ENCODE measurements at places on chromosomes 6 and 20.
A peak's percentile ranks its signal among the peaks of the same experiment; 100 is the strongest.

DNA sequence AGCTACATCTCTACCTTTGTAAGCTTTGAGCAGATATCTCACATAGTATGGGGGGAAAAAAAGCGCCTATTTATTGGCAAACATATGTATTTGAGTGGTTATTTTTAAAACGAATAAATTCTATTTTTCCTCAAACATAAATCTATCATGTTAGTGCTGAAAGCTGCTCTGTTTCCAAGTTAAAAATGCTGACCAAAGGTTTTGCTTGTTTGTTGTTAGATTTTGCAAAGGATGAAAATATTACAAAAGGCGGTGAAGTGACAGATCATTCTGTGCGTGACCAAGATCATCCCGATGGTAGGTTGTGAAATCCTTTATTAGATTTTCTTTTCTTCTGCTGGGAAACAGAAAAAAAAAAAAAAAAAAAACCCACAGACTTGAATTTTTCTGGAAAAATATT lies 605.9 kb downstream of the KIF16B start:
- no peaks in the 10 kb centered on the region for H3K36me3 ChIP-seq
- H3K27me3 ChIP-seq: no peaks in the 10 kb centered on the region
- H3K4me3 ChIP-seq: no peak overlapping the region
- DNase-seq: no peak
- H3K27ac ChIP-seq: no peak overlapping the region

GRCh38 chr6:164097551-164098398 lies 683.3 kb downstream of the QKI start:
- no peak overlapping the region for H3K27ac ChIP-seq
- H3K4me3 ChIP-seq: no peak overlapping the region
- no peaks in the 10 kb centered on the region for H3K27me3 ChIP-seq
- H3K36me3 ChIP-seq: no peaks in the 10 kb centered on the region
- no peak for DNase-seq

DNA sequence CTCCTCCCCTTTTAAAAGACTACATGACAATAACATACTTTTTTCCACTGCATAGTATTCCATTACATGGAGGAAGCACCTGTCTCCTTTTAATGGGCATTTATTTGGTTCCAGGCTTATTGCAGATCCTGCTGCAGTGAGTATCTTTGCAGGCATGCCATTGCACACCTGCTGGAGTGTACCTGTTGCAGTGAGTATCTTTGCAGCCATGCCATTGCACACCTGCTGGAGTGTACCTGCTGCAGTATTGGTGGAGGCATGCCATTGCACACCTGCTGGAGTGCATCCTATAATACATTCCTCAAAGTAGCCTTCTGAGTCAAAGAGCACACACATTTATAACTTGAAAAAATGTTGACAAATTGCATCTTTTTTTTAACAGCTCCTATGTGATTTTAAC lies 1.6 kb downstream of the BFSP1 start:
- H3K27ac ChIP-seq: no peak overlapping the region
- H3K4me3 ChIP-seq: no peak overlapping the region
- no peak for DNase-seq
- H3K36me3 ChIP-seq: no peaks in the 10 kb centered on the region
- H3K27me3 ChIP-seq: no peaks in the 10 kb centered on the region

- H3K36me3 ChIP-seq: peaks cover 36% of the 10 kb centered on the region
- no peaks in the 10 kb centered on the region for H3K27me3 ChIP-seq
- DNase-seq: no peak
These were observed 35.2 kb upstream of the ADIG start for GRCh38 chr20:38545771-38546170.

- peaks cover 15% of the 10 kb centered on the region for H3K4me1 ChIP-seq
- no peak overlapping the region for H3K4me3 ChIP-seq
- H3K36me3 ChIP-seq: peaks cover 26% of the 10 kb centered on the region
- peak overlapping the region; percentile 87 for H3K27ac ChIP-seq
- no peaks in the 10 kb centered on the region for H3K27me3 ChIP-seq
These were observed 60.5 kb downstream of the ZMYND8 start for GRCh38 chr20:47295921-47296426.

- DNase-seq: no peak
- no peak overlapping the region for H3K4me3 ChIP-seq
- no peaks in the 10 kb centered on the region for H3K27me3 ChIP-seq
- H3K4me1 ChIP-seq: no peaks in the 10 kb centered on the region
- no peak overlapping the region for H3K27ac ChIP-seq
These were observed 105.9 kb downstream of the SASH1 start for GRCh38 chr6:148448369-148449012.

- H3K36me3 ChIP-seq: no peaks in the 10 kb centered on the region
- H3K4me1 ChIP-seq: peaks cover 3% of the 10 kb centered on the region
- H3K27ac ChIP-seq: no peak overlapping the region
- no peak overlapping the region for H3K4me3 ChIP-seq
- peaks cover 30% of the 10 kb centered on the region for H3K27me3 ChIP-seq
These were observed 5.2 kb downstream of the INSM1 start for GRCh38 chr20:20373091-20373571.

Measured in Panc1 (cell line).